Inflammatory macrophage treated with lipopolysaccharide for 4 hours (primary cell): ENCODE measurements at places on chromosomes 5 and 9.
A peak's percentile ranks its signal among the peaks of the same experiment; 100 is the strongest.

GRCh38 chr9:133238851-133239532 is 29.9 kb upstream of the OBP2B start:
- peak; percentile 80 for DNase-seq

GRCh38 chr9:2418619-2419018 is 203.0 kb upstream of the VLDLR start:
- no peak for DNase-seq

GRCh38 chr9:93057042-93057702 is 1.3 kb upstream of the SUSD3 start:
- DNase-seq = no peak

GRCh38 chr5:174751154-174752000 is 27.0 kb downstream of the MSX2 start:
- DNase-seq = no peak

- DNase-seq = no peak
These were observed 26.4 kb upstream of the UGT3A1 start for GRCh38 chr5:36017622-36018021.

DNA sequence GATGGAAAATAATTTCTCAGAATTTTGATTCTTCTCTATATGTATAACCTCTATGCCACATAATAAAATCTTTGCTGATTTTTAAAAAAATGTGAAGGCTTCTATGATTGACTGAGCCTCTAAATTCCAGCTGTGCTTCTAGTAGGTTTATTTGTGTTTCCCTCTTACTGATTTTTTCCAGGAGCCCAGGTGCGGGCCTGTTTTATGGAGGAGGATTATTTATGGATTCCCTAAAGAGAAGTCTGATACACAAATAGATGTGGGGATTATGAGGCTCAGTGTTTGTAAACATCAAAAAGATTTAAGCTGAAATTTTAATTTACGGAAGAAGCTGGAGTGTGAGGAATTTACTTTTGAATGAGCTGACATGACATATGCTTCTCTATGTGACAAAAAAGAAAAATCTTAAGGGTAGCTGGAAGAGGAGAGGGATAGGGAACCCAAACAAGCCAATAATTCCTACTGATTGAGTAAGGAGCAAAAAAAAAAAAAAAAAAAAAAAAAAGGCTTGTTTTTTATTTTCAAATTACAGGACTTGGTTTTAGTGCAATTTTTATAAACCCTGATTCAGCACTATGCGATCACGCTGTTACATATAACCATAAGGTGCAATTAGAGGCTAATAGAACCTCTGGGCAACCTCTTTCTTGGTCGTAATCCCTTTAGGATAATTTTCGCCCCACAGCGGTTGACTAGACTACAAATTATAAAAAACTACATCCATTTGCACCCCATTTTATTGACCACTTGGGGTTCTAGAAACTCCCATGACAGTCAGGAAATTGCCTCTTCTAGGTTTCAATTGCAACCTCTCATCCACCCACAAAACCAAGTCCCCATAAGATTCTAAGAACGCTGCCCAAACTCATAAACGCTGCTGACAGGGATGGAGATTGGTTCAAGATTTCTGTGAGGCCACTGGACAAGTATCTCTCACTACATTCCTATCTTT is 44.4 kb upstream of the RAI14 start:
- DNase-seq = no peak

DNA sequence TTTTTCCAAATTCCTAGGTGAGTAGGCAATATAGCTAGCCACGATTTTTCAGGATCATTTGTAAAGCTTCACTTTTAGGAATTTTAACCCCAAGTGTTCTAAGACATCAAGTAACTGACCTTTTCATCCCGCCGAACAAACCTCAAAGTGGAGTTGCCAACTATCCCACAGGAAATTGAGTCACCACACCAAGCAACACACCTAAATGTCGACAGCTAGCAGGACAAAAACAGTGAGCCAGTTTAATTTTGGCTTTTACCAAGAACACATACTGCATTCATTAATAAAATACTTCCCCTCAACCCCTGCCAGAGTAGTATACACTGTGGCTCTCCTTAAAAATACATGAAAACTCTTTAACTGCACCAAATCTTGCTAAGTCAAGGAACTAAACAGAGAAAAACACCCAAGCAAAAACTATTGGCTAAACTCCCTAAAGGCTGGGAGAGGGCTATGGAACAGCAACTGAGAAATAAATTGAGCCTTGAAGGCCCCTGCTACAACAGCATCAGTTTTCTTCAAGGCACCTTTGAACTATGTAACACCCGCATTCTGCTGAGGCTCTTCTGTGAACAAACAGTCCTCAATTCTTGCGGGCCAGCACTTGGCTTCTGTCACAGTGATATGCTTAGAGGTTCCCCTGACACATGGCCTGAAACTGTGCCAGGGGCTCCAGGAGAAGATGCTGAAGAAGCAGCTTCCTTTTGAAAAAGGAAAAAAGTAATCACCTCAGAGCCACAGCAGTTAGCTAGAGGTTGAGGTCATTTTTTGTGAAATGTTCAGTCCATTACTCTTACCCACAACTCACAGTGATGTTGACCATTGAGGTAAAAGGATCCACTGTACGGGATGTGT is 459.6 kb downstream of the RAB3C start:
- DNase-seq = no peak

DNA sequence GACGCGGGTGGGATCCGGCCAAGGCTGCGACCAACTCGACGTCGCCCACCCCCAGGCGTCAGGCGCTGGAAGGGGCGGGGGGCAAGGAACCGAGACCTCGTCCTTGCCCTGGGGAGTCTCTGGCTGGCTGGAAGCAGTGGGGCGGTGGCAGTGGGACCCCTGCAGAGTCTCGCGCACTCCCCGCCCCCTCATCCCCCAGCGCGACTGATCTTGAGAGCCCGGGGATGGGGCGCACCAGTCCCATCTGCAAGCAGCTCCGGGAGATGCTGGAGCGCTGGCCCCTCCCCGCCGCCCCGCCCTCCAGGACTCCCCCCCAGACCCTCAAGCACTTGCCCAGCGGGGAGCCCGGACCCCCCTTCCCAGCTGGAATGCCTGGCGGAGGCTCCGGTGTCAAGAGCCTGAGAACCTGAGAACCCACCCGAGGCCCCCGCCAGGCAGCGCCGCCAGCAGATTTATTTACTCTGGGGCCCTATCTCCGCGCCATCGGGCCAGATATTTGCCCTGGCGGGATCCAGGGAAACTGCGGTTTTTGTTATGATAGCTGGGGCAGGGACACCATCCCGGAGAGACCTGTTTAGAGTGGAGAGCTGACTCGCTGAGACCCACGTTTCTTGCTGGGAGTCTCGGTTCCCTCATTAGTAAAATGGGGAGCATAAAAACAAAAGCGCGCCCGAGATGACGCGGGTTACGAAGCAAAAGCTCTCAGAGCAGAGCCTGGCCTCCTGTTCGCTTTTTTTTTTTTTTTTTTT is 1.2 kb downstream of the PRRT1B start:
- DNase-seq = no peak

- no peak for DNase-seq
These were observed 29.1 kb upstream of the CCNB1 start for GRCh38 chr5:69137807-69138206.

GRCh38 chr5:154109416-154110106 is 70.8 kb downstream of the MFAP3 start:
- DNase-seq = no peak

- no peak for DNase-seq
These were observed 38.8 kb downstream of the GHR start for GRCh38 chr5:42462083-42462482.

DNA sequence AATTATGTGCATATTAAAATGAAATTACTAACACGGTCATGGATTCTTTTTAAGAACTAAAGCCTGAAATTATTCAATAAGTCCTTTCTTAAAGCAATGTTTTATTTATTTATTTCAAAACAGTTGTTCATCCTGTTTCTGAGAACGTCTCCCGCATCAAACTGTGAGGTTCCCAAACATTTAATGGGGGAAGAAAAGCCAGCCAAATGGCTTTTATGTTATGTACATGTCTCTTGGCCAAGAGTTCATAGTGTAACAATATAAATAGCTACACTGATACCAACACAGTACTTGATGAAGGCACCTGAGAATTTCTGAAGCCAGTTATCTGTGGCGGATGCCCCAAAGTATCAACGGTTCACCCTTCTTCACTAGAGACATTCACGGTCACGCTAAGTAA is 15.7 kb downstream of the TTF1 start:
- DNase-seq = no peak

GRCh38 chr5:137214446-137215189 is 284.5 kb downstream of the SPOCK1 start:
- no peak for DNase-seq

- peak; percentile 56 for DNase-seq
These were observed 10.2 kb downstream of the C9orf50 start for GRCh38 chr9:129610473-129611306.

DNA sequence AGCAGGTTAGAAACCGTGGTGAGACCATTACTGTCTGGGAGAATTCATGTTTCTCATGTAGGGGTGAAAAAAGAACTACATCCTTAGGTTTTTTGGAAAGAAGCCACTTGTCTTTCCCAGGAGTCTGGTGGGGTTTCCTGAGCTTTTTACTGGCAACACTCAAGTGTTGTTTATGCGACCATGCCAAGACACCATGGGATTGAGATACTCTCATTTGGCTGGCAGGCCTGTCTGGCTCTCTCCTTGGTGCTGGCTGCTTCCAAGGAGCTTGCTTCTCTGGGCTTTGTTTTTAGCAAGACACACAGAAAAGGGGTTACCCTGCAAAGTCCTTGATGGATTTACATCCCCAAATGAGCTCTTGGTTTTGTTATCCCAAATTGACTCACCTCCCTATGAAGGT is 80.9 kb upstream of the ISL1 start:
- no peak for DNase-seq

- DNase-seq = no peak
These were observed 48.8 kb upstream of the ASS1 start for GRCh38 chr9:130395810-130396435.

- no peak for DNase-seq
These were observed 281.4 kb downstream of the CWC27 start for GRCh38 chr5:65050140-65050539.

GRCh38 chr5:83715236-83716065 is 5.2 kb downstream of the HAPLN1 start:
- DNase-seq = no peak

GRCh38 chr9:80691229-80691628 is 998.1 kb downstream of the TLE1 start:
- DNase-seq = no peak

DNA sequence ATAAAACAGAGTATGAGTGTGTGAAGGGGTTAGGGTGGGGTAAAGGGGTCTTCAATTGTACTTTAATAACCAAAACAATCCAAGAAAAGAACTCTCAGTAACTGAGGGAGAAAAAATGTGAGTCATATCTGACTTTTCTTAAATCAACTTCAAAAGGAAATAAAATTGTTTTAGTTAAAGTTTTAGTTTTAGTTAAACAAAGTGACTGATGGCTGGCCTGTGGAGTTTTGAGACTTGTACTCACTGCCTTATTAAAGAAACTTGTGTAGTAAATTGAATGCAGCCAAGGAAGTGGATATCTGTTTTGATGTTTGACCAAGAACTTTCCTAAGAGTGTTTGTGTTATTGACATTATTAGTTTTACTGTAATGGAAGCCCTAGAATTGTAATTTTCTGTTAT is 2032.6 kb downstream of the MAT2B start:
- no peak for DNase-seq

DNA sequence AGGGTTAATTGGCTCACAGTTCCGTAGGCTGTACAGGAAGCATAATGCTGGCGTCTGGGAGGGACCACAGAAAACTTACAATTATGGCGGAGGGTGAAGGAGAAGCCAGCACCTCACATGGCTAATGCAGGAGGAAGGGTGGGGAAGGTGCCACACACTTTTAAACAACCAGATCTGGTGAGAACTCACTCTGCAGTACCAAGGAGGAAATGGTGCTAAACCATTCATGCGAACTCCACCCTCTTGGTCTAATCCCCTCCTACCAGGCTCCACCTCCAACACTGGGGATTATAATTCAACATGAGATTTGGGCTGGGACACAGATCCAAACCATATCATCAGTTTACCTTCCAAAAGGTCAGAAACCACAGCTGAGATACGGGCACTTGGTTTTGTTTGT is 122.9 kb downstream of the PDZD2 start:
- DNase-seq = no peak

DNA sequence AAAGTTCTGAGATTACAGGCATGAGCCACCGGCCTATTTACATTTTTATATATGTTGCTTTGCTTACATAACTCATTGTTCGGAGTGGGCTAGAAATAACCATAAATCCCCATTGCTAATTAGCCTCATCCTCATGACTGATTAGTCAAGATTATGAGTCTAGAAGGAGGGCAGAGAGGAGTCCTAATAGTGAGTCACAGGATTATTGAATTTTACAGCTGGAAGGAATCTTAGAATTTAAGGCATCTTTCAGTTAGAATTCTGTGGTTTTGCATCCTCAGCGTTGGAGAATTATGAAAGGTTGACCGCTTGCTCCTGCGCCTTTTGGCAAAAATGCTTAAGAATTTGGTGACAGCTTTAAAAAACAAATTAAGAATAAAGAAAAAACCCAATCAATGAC is 2.6 kb upstream of the PBX3 start:
- no peak for DNase-seq

DNA sequence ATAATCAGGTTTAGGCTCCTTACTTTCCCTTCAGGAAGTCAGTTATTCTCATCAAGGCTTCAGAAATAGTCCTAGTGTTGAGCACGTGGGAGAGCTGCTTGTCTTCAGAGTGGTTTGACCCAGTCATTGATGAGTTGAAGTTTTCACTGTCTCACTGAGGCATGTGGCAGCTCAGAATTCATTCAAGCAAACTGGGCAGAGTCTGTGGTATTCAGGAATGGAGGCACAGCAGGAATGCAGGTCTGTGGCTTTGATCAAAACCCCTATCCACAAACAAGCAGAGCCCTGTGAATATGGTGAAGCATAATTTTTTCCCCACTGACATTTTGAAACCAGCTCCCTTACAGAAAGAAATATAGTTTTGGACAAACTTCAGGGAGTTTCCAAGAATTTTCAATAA is 207.3 kb downstream of the CD180 start:
- DNase-seq = no peak

- no peak for DNase-seq
These were observed 49.9 kb downstream of the SIL1 start for GRCh38 chr5:139148306-139148705.

- DNase-seq = no peak
These were observed 168.9 kb upstream of the NFIB start for GRCh38 chr9:14482856-14483255.

DNA sequence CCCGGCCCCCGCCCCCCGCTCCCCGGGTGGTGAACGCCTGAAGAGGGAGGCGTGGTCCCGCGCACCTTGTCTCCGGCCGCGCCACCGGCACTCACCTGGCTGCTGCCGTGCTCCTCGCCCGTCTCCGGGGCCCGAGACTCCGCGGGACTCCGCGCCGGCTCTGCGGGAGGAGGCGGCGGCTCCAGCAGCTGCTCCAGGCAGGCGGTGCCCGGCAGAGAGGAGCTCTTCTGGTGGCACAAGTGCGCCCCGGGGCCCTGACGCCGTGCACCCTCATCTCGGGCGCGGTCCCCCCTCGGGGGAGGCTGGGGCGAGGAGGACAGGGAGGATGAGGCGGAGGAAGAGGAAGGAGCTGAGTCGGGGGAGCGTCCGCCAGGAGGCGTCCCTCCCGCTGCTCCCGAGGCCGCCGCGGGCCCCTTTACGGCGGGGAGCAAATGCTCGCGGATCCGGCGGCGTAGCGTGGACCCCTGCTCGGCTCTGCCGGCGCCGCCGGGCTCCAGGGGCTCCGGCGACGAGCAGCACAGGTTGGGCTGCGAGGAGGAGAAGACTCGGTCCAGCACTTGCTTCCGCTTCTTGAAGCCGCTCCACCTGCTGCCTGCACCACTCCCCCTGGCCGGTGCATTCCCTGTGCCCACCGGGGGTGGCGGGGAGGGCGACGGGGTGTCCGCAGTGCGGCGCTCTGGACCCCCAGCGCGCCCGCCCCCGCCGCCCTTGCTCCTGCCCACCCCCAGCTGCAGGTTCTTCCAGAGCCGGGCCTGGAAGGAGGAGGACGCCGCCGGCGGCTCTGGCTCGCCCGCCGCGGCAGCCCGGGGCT is 928 bp downstream of the MCTP1 start:
- peak; percentile 23 for DNase-seq
